Activated naive CD4-positive, alpha-beta T cell treated with anti-CD3 and anti-CD28 coated beads for 36 hours (primary cell): ENCODE measurements at places on chromosomes 2 and 18. TPM values are rescaled to one million over a fixed set of nuclear protein-coding genes. Genes with fewer than 3 reads are reported as not detected.

- DNase-seq = no peak
- no peak overlapping the region for H3K27ac ChIP-seq
- H3K4me1 ChIP-seq = no peaks in the 10 kb centered on the region
- H3K36me3 ChIP-seq = peaks cover 27% of the 10 kb centered on the region
Measured at GRCh38 chr18:74163019-74163660, 14.8 kb downstream of the TIMM21 start.

DNA sequence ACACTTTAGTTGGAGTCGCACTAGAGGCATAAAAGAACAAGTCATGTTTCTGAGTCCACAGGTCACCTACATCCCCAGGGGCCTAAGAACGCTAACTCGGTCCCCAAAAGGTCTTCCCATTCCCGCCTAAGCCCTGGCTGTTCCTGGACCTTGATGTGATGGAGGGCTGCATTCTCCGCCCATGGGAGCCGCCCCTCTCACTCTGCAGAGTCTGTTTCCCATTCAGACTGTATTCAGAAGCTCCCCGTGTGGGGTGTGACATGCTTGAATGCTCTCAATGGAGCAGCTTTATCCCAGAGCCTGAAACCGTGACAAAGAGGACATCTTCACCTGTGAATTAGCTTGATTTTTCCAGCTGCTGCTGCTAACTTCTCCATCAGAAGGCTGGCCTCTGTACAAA is 319.0 kb upstream of the KLHL29 start:
- H3K27ac ChIP-seq = no peak overlapping the region
- H3K4me3 ChIP-seq = no peak overlapping the region
- DNase-seq = no peak
- H3K36me3 ChIP-seq = no peaks in the 10 kb centered on the region

GRCh38 chr2:64591188-64591587 is 62.5 kb downstream of the SERTAD2 start:
- no peak overlapping the region for H3K4me3 ChIP-seq
- peaks cover 36% of the 10 kb centered on the region for H3K4me1 ChIP-seq
- peaks cover 24% of the 10 kb centered on the region for H3K36me3 ChIP-seq

GRCh38 chr2:73070643-73071359 is 711 bp downstream of the SFXN5 start:
- H3K4me3 ChIP-seq = peak overlapping the region; percentile 88
- H3K36me3 ChIP-seq = no peaks in the 10 kb centered on the region
- no peaks in the 10 kb centered on the region for H3K27me3 ChIP-seq

- H3K27ac ChIP-seq = no peak overlapping the region
- peaks cover 73% of the 10 kb centered on the region for H3K4me1 ChIP-seq
- no peak for DNase-seq
- H3K36me3 ChIP-seq = peaks cover 6% of the 10 kb centered on the region
- no peaks in the 10 kb centered on the region for H3K27me3 ChIP-seq
- no peak overlapping the region for H3K4me3 ChIP-seq
Measured at GRCh38 chr2:42191285-42192009, 22.3 kb downstream of the EML4 start.

GRCh38 chr18:63257453-63257852 is 62.1 kb downstream of the BCL2 start:
- DNase-seq = no peak
- H3K4me1 ChIP-seq = peaks cover 79% of the 10 kb centered on the region
- no peaks in the 10 kb centered on the region for H3K27me3 ChIP-seq
- H3K4me3 ChIP-seq = no peak overlapping the region
- no peak overlapping the region for H3K27ac ChIP-seq
- peaks cover 51% of the 10 kb centered on the region for H3K36me3 ChIP-seq

DNA sequence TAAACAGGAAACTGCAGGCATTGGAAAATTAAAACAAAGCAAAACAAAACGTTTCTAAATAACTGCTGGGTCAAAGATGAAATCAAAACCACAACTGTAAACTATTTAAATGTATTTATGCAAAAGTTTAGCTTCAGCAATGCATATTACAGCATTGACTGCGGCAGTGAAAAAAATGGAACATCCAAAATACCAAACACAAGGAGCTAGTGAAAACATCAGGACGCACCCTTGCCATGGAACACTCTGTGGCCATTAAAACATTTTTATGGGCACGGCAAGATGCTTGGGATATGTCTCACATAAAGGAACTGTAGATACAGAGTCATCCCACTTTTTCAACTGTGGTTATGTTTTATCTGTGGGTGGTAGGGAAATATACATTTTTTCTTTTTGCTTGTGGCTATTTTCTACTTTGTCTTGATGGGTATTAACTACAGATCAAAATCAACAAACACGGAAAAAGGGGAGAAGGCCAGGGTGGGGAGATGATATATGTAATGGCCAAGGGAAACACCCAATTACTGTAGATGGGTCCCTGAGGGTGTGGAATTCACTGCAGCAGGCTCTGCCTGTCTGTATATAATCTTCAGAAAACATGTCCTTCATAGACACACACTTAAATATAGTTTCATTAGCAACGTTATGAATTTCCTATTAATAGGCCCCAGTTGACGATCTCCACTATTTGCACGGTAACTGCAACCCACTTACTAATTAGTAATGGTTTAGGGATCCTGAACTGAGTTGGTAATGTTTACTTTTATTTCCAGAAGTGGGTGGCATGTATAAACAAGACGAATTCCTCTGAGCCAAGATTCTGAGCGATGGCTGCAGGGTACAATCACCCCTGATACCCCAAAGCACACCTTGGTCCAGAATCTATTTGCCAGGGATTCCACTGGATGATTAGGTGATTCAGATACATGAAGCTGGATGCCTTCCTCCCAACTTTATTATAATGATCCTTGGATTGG is 110.5 kb downstream of the ACKR3 start:
- no peaks in the 10 kb centered on the region for H3K36me3 ChIP-seq
- H3K4me3 ChIP-seq = no peak overlapping the region
- H3K27me3 ChIP-seq = peaks cover 14% of the 10 kb centered on the region
- H3K27ac ChIP-seq = no peak overlapping the region
- H3K4me1 ChIP-seq = peaks cover 1% of the 10 kb centered on the region
- no peak for DNase-seq

GRCh38 chr2:30736461-30737325 is 70.6 kb downstream of the CAPN13 start:
- H3K27me3 ChIP-seq = no peaks in the 10 kb centered on the region
- no peaks in the 10 kb centered on the region for H3K4me1 ChIP-seq
- no peaks in the 10 kb centered on the region for H3K36me3 ChIP-seq
- H3K4me3 ChIP-seq = no peak overlapping the region
- H3K27ac ChIP-seq = no peak overlapping the region

DNA sequence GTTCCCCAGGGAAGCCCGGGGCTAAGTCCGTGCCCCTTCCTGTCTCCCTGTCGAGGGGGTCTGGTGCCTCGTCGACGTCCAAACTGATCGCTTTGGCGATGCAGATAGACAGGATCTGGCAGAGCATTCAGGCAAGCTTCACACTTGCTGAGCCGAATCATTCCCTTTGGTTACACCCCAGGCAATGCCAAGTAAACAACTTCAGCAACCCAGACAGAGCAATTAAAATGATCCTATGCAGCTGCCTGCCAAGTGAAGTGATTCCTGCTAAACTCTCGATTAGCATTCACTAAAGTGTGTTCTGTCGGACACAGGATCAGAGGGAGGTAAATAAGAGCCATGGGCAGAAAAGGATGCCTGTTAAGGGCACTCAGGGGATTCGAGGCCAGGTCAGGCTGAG is 108.2 kb upstream of the RAB12 start:
- H3K36me3 ChIP-seq = no peaks in the 10 kb centered on the region
- no peak overlapping the region for H3K4me3 ChIP-seq

DNA sequence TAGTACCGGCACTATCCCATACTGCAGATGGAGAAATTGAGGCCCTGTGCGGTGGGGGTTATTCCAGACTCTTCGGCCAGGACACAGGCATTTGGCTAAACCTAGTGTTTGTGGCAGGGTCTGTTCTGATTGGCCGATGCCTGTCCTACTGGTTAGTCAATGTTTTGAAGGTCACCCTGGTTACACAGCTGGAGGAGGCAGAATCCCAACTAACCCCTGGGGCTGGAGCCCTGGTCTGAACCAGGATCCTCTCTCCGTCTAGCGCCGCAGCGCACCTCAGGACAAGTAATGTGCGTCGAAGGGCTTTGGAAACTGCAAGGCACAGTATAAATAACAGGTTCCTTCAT is 19.4 kb downstream of the TEX44 start:
- no peaks in the 10 kb centered on the region for H3K36me3 ChIP-seq
- peak overlapping the region; percentile 98 for H3K27ac ChIP-seq
- peak overlapping the region; percentile 81 for H3K4me3 ChIP-seq
- no peak for DNase-seq
- H3K4me1 ChIP-seq = peaks cover 43% of the 10 kb centered on the region

GRCh38 chr2:53911434-53912189 is 51.8 kb upstream of the GPR75 start:
- H3K27ac ChIP-seq = no peak overlapping the region
- peaks cover 28% of the 10 kb centered on the region for H3K36me3 ChIP-seq
- no peak overlapping the region for H3K4me3 ChIP-seq
- no peak for DNase-seq

DNA sequence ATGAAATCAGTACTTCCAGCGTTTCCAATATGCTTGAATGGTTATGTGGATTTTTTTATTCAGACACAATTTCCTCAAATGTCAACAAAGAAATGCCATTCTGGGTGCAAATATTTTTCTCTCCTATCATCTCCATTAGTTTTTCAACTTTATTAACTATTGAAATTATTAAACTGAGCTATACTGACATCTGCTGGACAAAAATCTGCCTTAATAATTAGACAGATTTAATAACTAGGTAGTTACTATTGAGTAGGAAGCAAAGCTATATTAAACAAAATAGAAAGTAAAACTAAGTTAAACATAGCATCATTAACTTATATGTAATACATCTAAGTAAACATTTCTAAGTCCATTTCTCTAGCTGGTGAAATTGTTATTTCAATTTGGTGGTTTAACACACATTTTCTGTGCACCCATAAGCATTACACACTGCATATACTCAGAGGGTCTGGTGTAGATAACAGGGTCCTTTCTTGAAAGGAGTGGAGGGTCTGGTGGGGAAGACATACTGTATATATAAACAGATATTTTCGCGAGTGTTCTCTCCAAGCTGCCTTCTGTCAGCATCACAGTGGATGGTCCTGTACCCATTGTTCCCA is 77.0 kb downstream of the LANCL1 start:
- peaks cover 5% of the 10 kb centered on the region for H3K27me3 ChIP-seq
- no peaks in the 10 kb centered on the region for H3K36me3 ChIP-seq
- H3K4me3 ChIP-seq = no peak overlapping the region
- no peak overlapping the region for H3K27ac ChIP-seq
- DNase-seq = no peak
- H3K4me1 ChIP-seq = no peaks in the 10 kb centered on the region

SLC19A3 gene
- total RNA-seq = not detected

UGT1A8 gene
- total RNA-seq = not detected

CPLX4 gene
- not detected for total RNA-seq

DCDC2C gene
- total RNA-seq = not detected
